Caudate nucleus (tissue), 63 donors: ENCODE measurements at places on chromosomes 11 and 22.
A peak's percentile ranks its signal among the peaks of the same experiment; 100 is the strongest.

- DNase-seq: no peak
Observed at GRCh38 chr11:44267750-44268613, 42.0 kb downstream of the ALX4 start.

DNA sequence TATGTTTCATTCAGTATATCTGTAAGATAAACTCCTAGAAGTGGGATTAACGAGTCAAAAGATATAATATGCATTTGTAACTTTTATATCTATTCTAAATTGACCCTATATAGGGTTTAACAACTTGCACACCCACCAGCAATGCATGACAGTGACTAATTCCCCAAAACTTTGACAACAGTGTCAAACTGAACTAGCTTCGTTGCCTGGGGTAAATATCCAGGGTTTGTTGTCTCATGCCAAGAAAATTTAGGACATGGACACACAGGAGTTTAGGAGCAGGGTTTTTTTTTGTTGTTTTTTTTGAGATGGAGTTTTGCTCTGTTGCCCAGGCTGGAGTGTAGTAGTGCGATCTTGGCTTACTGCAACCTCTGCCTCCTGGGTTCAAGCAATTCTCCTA, 5.1 kb downstream of the SNU13 start:
- DNase-seq: no peak

DNA sequence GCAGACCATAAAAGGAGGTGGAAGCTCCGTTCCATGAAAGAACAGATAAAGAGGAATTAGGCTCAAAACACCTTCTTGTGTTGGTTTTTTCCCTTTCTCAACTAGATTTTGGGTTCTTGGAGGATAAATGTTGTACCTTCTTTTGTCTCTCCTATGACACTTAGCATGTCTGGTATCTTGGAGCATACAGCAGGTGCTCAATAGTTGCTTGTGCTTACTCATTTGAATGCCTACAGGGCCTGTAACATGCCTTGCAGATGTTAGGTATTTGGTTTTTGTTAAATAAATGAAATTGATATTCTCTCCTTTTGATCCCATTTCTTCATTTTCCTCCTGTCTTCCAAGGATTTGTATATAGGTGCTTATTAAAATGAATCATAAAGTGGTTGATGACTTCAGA, 16.4 kb upstream of the PLET1 start:
- DNase-seq: no peak

DNA sequence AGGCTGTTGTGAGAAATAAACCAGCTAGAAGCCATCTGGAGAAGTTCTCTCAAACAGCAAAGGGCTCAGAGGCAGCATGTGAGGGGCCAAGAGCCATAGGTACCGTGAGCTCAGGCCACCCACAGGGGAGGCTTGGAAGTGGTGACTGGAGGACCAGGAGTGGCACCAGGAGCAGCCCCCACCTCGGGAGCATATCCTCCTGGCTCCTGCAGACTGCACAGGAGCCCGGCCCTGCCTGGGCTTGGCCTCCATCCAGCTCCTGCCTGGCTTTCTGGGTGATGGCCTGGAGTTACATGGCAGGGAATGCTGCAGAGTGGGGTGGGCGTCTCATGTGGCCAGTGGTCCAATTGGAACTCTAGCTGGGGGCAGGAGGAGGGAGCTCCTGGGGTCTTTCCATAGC, 4.2 kb upstream of the MPPED1 start:
- DNase-seq: no peak

- no peak for DNase-seq
Observed at GRCh38 chr11:45210846-45211245, 64.4 kb downstream of the PRDM11 start.

DNA sequence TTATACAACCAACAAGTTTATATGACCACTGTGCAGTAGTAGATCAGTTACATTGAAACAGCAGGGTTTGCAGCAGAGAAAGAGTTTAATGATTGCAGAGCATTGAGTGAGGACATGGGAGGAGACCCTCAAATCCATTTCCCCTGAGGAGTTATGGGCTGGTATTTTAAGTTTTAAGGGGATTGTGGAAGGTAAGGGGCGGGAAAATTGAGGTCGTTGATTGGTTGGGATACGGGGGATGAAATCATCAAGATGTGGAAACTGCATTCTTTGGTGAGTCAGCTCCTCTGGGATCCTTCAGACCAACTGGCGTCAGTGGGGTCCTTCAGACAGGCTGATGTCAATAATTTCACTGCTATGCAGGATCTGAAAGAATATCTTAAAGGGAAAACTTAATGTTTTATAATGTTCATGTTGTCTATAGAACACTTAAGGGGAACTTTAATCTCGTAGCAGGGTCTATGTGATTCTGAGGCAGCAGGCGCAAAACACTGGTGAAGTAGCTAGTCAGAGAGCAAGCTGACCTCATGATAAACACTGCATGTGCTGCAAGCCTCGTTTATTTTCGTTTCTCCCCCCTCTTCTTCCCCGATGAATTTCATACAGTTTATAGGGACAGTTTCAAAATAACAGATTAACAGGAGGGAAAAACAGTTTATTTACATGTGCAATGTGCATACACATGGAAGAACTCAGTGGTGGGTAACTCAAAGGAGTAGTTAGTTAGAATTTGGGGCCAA, 17.4 kb upstream of the BACE1-AS start:
- DNase-seq: no peak

- peak; percentile 14 for DNase-seq
Observed at GRCh38 chr11:36258730-36259360, 30.4 kb downstream of the COMMD9 start.

DNA sequence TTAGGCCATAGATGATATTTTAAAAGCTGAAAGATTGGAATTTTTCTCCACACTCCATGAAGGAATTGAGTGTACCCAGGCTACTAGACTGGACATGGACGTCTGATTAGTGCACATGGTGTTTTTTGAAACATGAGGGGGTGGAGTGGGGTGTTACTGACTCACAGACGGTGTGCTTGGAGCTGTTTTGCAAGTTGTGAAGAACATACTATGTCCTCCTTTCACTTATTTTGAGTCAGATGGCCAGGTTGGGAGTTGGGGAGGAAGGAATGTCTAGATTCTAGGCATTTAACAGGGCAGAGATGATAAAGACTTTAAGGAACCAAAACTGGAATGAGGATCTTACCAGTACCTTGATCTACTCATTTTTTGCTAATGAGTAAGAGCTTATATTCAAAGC, 158.1 kb upstream of the MTNR1B start:
- DNase-seq: no peak

DNA sequence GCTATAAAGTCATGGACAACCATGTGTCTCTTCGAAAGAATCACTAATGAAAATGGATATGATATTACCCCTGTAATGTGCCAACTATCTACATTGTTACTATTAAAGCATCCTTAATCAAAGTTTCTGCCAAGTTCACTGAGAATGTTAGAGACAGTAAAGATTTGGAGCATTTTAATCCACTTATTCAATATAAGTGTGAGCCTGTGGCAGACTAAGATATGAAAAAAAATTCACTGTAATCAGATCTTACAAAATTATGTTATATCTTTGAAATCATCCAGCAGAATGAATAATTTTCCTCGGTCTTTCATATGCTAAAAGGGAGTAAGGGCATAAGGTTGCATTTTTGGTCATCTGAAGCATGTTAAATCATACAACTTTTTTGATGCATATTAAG, 49.9 kb downstream of the MAML2 start:
- DNase-seq: no peak

- DNase-seq: no peak
Observed at GRCh38 chr11:17343907-17344306, 7.7 kb upstream of the NCR3LG1 start.

- no peak for DNase-seq
Observed at GRCh38 chr11:36837831-36838437, 239.9 kb upstream of the RAG2 start.

GRCh38 chr22:46557736-46558480, 20.5 kb upstream of the CELSR1 start:
- DNase-seq: no peak

GRCh38 chr11:34750692-34751405, 130.0 kb downstream of the EHF start:
- no peak for DNase-seq

DNA sequence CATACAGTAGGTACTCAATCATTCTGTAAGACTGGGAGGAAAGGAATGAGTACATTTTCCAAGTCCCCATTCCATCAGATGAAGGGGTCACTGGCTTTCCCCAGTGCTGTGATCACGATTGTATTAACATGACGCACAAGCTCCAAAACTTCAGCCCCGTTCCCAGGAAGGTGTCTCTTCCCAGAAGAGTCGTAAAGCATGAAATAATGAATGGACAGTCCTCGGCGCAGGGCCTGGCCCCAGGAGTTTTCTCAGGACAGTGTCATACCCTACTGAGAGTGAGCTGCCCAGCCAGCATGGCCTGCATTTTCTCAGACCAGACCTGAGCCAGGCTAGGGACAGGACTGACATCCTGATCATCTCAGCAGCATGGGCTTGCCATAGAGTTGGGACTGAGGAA, 80.7 kb downstream of the PARVA start:
- DNase-seq: no peak

DNA sequence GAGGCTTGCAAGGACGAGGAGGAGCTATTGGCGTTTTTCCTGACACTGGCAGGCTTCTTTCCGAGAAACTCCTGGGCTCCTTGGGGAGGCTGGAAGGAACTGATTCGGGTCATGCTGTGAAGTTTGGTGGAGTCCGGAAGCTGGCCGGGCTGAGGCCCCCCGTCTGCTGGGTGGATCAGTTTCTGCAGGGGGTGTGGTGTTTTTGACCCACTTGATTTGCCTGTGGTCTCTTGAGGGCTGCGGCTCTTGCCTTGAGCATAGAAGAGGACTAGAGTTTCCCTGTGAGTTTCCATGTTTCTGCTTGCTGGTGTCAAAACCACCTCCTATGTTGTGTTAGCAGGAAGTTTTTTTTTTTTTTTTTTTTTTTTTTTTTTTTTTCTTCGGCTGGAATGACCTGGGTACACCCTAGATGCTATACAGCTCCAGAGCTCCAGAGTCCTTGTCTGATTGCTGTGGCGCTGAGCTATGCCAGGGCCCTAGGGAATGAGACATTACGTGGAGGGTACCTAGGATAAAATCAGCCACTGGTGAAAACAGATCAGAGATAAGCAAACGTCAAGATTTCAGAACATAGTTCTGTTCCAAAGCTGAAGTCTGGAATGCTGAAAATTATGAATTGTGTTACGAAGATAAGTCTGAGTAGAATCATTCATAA, 728 bp downstream of the TBC1D22A start:
- DNase-seq: no peak

DNA sequence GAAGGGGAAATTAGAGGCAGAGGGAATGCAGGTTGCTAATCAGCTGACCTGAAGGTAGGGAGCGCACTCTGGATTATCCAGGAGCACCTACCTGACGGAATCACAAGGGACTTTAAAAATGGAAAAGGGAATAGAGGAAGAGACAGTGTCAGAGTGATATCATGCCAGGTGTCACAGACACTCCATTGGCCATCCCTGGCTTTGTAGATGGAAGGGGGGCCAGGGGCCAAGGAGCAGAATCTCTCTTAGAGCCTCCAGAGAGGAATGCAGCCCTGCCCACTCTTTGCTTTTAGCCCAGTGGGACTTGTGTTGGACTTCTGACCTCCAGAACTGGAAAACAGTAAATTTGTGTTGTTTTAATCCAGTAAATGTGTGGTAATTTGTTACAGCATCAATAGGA, 37.9 kb downstream of the DKK3 start:
- no peak for DNase-seq

DNA sequence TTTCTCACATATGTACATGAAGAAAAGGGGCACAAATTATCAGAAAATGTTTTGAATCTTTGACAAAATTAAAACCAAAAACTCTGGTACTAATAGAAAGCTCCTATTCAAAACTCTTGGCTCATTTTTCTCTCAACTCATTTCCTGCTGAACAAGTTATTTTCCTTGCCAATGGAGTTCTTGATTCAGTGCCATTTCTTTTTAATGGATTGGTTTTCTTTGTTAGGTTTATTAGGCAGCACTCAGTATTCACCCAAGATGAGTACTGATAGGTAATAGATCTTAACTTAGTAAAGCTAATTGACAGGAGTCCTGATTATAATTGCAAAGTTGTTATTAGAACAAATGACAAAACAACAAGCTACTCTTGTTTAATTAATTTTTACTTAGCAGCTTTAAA, 279.4 kb upstream of the PDGFD start:
- DNase-seq: no peak

GRCh38 chr22:46104170-46104880, 46.0 kb upstream of the PPARA start:
- no peak for DNase-seq

- DNase-seq: no peak
Observed at GRCh38 chr11:109236696-109237095, 185.3 kb upstream of the C11orf87 start.

GRCh38 chr11:66981976-66982578, 7.0 kb downstream of the C11orf86 start:
- no peak for DNase-seq

DNA sequence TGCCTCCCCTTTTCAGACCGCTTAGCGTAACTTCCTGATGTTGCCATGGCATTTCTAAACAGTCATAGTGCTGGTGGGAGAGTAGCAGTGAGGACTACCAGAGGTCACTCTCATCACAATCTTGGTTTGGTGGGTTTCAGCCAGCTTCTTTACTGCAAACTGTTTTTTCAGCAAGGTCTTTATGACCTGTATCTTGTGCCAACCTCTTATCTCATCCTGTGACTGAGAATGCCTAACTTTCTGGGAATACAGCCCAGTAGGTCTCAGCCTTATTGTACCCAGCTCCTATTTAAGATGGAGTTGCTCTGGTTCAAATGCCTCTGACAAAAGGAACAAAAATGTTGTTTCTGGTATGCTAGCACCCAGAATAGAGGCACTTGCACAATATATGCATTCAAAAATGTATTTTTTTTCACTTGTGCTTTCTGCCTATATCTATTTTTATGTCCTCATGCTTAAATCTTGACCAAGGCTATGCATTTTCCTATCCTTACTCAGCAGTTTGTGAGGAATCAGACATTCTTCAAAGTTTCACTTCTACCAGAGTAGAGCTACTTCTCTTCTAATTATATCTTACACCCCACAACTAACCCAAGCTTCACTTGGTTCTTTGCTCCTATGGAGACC, 16.1 kb upstream of the OR51M1 start:
- DNase-seq: no peak

DNA sequence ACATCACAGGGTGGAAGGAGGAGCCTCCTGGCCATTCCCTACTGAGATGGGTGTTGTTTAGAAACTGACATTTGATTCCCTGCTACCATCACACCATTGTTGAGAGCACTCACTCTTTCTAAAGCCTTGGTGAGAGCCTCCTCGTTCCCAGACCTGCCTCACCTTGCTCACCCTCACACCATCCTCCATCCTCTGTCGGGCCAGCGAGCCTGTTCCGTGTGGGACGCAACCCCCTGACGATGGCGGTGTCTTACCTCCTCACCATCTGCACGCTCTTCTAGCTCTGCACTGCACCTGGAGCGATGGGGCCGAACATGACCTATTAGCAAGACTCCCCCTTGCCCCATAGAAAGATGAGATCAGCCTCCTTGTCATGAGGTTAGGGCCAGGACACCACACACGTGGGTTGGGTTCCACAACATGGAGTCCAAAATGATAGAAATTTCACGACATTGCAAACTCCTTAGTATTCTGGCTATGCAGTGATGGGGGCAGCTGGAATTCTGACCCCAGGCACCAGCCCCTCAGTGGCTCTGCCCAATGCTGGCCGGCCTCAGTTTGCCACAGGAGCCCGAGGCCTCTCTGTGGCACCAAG, 1017.9 kb downstream of the TBC1D22A start:
- DNase-seq: no peak
